ENCODE measurements at places on chromosomes 1 and 21. TPM values are rescaled to one million over a fixed set of nuclear protein-coding genes. Genes with fewer than 3 reads are reported as not detected.

DNA sequence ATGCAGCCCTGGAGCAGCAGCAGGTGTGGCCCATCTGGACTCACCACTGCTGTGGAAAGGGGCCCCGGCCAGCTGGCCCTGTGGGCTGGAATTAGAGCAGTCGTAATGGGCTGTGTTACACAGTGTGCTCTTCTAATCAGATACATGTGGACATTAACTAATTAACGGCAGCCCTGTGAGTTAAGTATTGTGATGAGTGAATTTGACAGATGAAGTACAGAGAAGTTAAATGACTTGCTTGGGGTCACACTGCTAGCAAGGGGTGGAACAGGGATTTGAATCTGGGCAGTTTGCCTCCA, 58.6 kb downstream of the MDM4 start:
- DNase-seq = no peak

DNA sequence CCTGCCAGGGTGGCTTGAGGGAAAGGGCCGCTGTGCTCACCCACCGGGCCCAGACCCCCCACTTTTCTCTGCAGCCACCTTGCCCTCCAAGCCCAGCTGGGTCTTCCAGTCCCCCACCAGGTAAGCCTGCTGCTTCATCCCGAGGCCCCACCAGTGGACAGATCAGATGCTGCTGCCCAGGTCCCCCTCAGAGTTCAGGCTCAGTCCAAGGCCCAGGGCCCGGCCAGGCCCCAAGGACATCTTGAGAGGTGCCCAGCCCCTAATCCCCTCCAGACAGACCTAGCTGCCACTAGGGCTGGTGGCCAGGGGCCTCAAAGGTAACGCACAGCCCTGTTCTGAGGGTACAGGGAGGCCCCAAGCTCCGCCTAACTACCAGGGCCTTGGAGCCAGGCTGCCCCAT, 58.6 kb downstream of the MEGF6 start:
- no peak for DNase-seq

DNA sequence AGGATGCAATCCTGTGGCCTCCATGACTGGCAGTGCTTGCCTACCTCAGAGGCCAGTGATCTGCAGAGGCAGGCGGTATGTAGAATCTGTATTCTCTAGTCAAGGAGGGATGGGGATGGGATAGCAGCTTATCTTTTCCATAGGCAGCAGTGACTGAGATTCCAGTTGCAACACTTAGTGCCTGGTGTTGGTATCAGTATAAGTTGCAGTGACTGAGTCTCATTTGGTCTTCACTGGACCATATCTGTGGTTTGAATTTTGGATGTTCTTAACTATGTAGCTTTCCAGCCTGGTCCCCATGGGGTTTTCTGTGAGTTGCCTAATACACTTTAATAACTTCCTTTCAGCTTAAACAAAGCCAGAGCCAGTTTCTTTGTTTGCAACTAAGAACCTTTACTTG, 16.5 kb downstream of the DYRK1A start:
- DNase-seq = no peak

DNA sequence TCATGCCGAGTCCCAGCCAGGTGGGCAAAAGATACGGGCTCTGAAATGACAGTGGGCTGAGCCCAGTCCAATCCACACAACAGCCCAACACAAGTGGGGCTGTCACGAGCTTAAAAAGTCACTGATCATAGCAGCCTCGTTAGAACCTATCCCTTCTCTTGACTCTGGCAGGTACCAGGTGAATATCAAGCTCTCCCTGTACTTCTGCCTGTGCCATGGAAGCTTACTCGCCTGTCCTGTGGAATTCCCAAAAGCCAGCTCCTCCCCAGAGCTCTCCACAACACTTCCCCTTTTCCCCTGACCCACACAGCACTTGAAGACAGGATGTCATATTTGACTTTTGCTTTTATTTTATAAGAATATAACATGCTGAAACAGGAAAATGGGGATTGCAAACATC, 5.9 kb downstream of the RGS16 start:
- DNase-seq = no peak

- no peak for DNase-seq
Measured at GRCh38 chr21:36697060-36697850, 1.7 kb upstream of the SIM2 start.

Gene LDLRAD1
- total RNA-seq = not detected

GRCh38 chr1:204258213-204259115, 44.7 kb upstream of the GOLT1A start:
- DNase-seq = peak; percentile 42

- DNase-seq = no peak
Measured at GRCh38 chr1:9253004-9253403, 18.4 kb downstream of the H6PD start.

DNA sequence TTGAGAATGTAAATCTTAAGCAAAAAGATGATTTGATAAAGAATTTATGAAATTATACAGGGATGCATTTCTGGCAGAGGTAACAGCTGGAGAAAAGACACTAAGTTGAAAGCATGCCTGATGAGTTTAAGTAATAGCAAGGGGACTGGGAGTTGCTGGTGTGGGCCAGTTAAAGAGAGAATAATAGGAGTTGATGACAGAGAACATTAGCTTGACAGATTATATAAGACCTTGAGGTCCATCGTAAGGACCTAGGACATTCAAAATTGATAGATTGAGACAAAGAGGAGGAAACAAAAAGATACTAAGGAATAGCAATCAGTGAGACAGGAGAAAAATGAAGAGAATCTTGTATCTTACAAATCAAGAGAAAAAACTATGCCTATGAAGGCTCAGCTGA, 84.7 kb upstream of the TMPRSS15 start:
- DNase-seq = no peak

DNA sequence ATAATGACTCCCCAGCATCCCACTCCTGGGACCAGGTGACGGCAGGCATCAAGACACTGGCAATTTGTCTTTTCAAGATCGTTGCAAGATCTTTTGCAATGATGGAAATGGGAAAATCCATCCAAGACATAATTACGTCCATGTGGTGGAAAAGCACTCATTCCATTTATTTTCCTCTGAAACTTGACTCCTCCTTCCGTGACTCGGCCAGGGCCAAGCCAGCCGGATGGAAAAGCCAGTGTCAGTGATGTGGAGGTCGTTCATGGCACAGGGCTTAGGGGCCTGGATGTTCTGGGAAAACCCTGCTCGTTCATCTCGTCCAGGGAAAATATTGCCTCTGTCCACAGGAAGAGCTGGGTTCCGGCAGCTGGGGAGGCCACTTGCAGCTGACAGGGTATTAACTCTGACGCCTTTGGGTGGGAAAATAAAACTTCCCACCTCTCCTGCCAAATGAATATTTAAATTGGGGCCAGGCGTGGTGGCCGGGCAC, 46.2 kb downstream of the C1orf198 start:
- no peak for DNase-seq

DNA sequence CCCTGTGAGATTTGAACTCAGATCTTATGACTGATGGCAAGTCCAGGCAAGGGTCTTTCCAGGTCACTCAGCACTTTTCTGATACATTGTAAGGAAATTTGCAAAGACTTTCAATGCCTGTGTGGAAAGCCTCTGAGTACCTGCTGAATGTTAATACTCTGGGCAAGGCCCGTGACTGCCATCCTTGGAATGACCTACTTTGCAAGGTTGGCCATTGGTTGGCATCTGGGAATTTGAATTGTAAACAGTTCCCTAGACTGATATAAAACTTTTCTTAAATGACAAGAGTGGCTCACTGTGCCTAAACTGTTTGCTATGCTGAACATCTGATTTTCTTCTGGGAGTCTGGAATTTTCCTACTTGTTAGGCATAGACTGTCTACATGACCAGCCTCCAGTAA, 57.1 kb downstream of the CD2 start:
- no peak for DNase-seq

GRCh38 chr1:88451856-88452255, 232.2 kb upstream of the PKN2 start:
- no peak for DNase-seq

- peak; percentile 24 for DNase-seq
Measured at GRCh38 chr1:87329526-87330056, 911 bp downstream of the LMO4 start.

DNA sequence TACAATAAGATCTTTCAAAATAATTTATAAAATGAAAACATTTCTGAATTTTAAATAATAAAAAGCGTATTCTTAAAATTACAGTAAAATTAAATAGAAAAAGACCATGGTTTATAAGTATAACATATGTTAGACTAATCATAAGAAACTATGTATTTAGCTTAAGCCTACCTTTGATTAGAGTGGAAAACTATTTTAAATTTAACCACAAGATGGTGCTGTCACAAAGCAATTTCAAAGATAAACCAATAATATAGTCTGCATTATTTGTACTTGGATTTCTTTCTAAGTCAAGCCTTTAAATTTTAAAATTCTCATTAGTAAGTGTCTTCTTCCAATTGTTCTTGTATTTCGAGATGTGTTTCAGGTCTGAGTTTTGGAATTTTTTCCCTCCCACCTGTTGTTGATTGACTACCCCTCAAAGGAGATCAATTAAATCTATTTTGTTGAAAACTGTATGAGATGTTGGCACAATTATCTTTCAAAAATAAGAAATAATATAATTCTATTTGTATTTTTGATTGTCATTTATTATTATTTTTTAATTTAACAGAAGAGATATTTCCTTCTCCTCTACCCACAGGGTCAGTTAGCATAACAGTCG, 459.8 kb downstream of the KCNT2 start:
- DNase-seq = peak; percentile 10

- no peak for DNase-seq
Measured at GRCh38 chr1:159291424-159291823, 10.7 kb upstream of the FCER1A start.

- no peak for DNase-seq
Measured at GRCh38 chr1:110215621-110216515, 5.8 kb downstream of the KCNC4 start.

GRCh38 chr1:56132520-56132919, 446.8 kb downstream of the PLPP3 start:
- no peak for DNase-seq

DNA sequence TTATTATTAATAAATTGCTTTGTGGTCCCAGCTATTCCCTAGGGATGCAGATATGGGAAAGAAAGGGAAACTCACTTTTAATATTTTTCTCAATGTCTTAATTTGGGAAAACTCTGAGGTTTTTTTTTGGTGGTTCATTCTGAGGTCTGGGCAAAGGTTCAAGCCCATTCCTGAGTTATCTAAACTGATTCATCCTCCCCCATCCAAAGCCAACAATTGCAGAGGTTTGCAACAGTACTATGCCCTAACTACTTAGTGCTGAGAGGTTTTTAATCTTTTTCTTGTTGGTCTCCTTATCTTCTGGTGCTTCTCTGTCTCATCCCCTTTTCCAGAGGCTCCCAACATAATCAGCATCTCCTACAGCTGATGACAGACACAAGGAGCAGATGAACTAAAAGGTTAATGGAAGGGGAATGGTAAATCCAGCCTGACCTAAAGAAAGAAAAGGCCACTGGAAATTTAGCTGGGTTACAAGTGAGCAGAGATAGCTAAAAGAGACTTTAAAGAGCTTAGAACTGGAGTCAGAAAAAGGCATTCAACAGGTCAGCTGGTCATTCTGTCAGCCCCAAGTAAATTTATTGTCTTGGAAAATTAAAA, 390.4 kb downstream of the TGFB2 start:
- no peak for DNase-seq

- DNase-seq = peak; percentile 79
Measured at GRCh38 chr1:179310721-179311120, 17.1 kb downstream of the SOAT1 start.

Gene OR2L13
- total RNA-seq = not detected

DNA sequence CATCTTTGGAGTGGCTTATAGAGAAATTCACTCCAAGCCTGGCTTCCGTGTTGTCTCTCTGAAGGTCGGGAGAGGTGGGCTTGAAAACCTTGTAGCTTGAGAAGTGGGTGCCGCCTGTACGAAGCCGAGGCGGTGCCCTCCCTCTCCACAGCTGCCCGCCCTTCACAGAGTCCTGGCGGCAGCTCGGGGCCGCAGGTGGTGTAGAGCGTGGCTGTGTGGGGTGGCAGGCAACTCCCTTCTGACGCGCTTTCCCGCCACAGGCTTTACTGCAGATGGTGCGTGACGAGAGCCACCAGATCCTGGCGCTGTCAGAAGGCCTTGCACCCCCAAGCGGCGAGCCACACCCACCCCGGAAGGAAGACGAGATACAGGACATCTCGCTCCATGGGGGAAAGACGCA, 33.1 kb upstream of the DIP2A start:
- no peak for DNase-seq

- peak; percentile 65 for DNase-seq
Measured at GRCh38 chr21:19608101-19608621, 1204.6 kb upstream of the TMPRSS15 start.

GRCh38 chr1:223352944-223353343, 11.0 kb downstream of the SUSD4 start:
- DNase-seq = no peak

GRCh38 chr1:1073743-1074587, at the start of gene RNF223:
Gene RNF223 (minus strand): TSS chr1:1074306. CDS start chr1:1072566, 1,740 bp downstream.
- no peak for DNase-seq

DNA sequence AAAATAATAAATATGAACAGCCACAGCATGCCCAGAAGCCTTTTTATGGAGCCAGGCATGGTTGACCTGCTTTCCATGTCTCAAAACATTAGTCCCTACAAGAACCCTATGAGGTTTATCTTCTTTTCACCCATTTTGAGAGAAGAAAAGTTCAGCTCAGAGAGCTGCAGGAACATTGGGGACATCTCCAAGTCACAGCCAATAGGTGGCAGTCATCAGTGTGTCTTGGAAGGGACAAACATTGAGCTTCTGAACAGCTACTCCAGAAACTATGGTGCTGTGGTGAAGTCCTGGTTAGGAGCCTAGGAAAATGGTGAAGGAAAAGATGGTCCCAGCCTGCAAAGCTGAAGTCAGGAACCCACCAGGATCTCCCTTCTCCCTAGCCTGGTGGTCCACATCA, 73.6 kb downstream of the JMJD4 start:
- no peak for DNase-seq

DNA sequence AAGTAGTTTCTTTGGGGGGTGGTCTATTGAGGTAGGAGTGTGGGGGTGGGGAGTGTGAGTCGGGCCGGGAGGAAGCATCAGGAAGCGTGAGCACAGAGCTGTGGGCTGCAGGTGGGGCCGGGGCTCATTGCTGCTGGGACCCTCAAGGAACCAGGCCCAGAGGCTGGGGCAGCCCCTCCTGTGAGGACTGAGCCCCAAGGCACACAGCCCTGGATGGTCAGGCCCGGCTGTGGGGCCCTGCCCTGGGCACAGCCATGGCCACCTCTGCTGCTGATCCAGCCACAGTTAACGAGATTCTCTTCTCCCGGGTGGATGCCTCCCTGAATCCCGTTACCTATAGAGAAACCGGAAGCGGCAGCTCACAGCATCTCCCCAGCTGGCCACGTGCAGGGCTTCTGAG, 22.9 kb upstream of the SUMO3 start:
- no peak for DNase-seq

GRCh38 chr1:10257851-10258250, 47.5 kb downstream of the KIF1B start:
- no peak for DNase-seq

Gene S100A7
- total RNA-seq = not detected

Gene DCST1
- total RNA-seq = not detected

GRCh38 chr1:30286241-30286987, 437.0 kb downstream of the MATN1 start:
- DNase-seq = no peak

DNA sequence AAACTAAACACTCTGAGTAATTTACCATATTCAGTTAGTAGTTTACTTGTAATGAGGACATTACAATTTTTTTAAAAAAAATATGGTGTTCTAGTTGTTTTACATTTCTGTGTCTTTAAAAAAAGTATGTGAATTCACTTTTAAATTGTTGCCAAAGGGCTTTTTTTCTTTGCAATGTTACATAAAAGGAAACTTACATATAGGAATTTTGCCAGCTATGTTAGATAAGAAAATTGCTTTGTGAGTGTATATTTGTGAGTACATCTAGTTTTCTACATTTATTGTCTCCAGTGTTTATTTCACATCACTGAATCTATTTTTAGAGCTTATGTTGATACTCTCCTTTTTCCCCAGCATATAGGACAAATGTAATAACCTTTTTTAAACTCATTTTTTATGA, 206.8 kb downstream of the GPR52 start:
- DNase-seq = no peak
